Mesothelial cell of epicardium (in vitro differentiated cells): ENCODE measurements at places on chromosomes 12 and 14.

- DNase-seq = no peak
These were observed 10.6 kb downstream of the ACVRL1 start for GRCh38 chr12:51917746-51918453.

DNA sequence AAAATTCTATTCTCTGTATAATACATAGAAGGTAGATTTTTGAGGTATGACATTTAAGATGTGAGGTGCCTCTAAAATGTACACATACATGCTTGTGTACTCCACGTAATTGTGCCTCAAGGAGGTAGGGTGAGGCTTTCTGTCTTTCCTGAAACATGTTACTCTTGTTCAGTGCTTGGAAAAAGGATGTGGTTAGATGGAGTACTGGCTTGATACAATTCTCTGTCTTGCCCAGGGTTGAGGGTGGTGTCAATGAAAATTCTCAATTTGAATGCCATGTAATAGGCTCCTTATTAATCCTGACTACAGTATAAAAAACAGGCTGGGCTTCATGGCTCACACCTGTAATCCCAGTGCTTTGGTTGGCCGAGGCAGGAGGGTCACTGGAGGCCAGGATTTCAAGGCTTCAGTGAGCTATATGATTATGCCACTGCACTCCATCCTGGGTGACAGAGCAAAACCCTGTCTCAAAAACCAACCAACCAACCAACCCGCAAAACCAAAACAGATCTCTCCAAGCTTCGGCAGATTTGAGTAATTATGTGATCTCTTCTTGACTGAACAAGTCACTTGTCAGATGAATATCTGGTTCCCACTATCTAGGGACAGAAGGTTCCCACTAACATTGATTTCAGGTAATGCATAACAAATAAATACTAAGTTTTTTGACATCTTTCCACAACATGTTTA lies 41.6 kb downstream of the RCOR1 start:
- no peak for DNase-seq

GRCh38 chr14:106662936-106663550 lies 1136.7 kb downstream of the TMEM121 start:
- DNase-seq = no peak

- DNase-seq = no peak
These were observed 150.2 kb upstream of the BMP4 start for GRCh38 chr14:54106661-54107377.

GRCh38 chr14:68897559-68898155 lies 81.4 kb downstream of the ACTN1 start:
- DNase-seq = no peak
